ENCODE measurements at places on chromosomes 4 and X.

DNA sequence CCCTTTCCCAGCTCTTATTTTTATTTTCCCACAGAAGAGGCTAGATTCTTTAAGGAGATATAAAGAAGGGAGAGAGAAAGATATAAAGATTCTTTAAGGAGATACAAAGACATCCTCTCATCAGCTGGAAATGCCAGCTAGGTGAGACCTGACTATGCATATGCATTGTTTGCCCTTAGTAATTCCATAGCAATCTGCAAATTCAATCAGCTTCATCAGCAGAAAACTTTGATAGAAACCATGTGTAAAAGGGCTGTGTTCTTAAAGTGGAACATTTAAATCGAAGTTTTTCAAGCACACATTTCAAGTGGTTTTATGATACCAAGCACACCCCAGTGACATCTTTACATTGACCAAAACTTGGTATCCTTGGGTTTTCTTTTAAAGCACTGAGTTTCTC lies 24.1 kb downstream of the FHL1 start:
- DNase-seq = no peak

DNA sequence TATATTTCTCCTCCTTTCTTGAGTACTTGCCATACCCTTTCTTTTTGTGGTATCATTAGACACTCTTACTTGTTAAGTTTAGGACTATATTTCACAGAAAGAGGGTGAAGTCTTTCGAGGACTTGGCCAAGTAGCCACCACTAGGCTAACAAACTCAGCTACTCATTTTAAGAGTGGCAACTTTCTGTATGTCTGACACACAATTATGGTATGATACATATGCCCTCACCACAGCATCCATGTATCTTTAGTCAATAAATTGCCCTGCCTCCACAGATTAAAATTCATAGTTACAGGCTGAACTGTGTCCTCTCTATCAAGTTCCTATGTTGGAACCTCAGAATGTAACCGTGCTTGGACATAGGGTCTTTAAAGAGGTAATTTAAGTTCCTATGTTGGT lies 23.2 kb downstream of the TAPT1 start:
- DNase-seq = no peak

DNA sequence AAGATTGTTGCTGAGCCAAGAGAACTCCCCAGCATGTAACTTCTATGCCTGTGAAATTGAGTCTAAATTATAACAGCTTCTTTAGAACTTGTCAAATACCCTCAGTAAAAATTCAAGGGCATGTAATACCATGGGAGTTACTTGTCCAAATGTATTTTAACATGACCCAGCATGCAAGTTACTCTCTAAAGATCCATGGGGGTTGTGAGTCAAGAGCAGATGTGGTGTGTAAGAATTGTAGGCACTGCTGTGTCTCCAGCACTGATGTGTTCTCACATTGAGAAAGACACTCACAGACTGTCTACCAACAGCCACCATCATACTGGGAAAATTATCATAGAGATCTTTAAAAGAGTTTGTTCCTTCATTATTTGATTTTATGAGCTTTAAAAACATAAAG lies 237.4 kb upstream of the IL1RAPL1 start:
- no peak for DNase-seq

DNA sequence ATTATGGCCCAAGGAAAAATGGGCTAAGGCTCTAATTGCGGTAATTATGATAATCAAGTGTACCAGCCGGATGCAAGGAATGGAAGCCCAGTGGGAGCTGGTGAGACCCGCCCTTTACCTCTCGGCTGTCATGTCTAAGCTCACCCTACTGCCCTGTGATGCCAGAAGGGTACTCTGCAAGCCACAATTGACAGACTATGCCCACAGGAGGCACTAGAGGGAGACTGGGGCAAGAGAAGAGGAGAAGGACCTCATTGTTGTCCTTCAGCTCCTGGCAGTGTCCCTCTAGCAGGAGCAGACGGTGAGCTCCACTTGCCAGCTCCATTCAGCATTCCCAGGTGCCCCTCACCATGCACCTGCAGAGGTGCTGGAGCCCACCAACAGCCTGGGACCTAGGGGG lies 141.8 kb downstream of the SMIM20 start:
- no peak for DNase-seq

- DNase-seq = no peak
Observed at GRCh38 chr4:182885022-182885737, 32.0 kb downstream of the DCTD start.

DNA sequence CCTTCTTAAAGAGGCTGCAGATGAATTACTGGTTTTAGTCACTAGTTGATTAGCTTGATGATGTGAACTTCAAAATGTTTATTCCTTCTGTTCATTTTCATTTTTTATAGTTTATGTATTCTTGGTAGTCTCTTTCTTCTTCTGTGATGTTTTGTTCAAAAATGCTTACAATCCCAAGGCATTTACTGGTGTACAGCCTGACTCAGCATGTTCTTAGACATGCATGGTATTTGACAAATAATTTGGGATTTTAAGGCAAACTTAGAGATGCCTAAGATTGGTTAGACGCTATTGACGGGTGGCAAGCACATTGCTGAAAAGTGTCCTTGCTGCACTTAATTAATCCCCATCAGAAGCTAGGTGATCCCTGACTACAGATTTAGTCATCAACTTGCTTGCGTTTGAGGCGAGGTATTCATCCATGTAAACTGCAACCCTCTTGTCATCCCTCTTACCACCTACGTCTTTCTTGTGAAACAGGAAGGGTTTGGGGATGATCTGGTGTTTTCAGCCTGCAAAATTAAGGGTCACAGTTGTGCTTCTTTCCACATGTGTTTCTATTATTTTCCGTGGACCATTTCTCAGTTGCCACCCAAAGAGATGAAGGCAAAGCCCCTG lies 331.8 kb downstream of the DKK2 start:
- no peak for DNase-seq

- no peak for DNase-seq
Observed at GRCh38 chr4:121709766-121710405, 13.1 kb upstream of the ANXA5 start.

- no peak for DNase-seq
Observed at GRCh38 chrX:19832191-19832965, 55.0 kb downstream of the SH3KBP1 start.
